Right lobe of liver (tissue), 6 donors: ENCODE measurements at places on chromosomes 7 and 10. TPM values are rescaled to one million over a fixed set of nuclear protein-coding genes. Genes with fewer than 3 reads are reported as not detected.

PNLIPRP2 gene
- total RNA-seq = not detected

GAD2 gene
- total RNA-seq = not detected

COL28A1 gene
- total RNA-seq = 0.51 TPM

SPAM1 gene
- not detected for total RNA-seq

MDFIC gene
- 20.7 TPM for total RNA-seq

FANK1 gene
- not detected for total RNA-seq
